ENCODE measurements at places on chromosomes 7 and 10.

- DNase-seq = no peak
Observed at GRCh38 chr7:140222814-140223213, 46.0 kb upstream of the KDM7A start.

- DNase-seq = no peak
Observed at GRCh38 chr7:6256677-6257535, 15.5 kb downstream of the CYTH3 start.

DNA sequence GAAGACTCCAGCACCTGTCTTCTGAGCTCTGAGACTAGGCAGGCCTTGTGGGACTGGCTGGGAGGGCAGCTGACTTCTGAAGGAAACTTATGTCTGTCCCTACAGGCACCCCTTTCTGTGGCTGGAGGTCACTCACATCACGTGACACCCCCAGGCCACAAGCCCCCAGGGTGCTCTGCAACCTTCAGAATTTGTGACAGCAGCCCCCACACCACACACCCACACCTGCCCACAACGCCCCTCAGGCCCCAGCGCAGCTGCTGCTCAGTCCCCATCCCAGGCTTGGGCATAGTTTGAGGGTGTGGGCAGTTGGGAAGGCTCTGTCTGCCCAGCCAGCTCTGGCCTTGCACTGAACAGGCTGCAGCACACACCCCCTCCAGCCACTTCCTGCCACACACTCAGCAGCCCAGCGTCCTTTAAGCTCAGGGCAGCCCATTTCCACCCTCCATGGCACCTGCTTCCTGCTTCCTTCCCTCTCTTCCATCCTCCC lies 80.0 kb upstream of the UNC5B start:
- DNase-seq = no peak

- DNase-seq = no peak
Observed at GRCh38 chr7:45173596-45174327, 16.2 kb downstream of the RAMP3 start.

All from NCI-H748 treated with DMSO at 0.1 percent for 48 hours (cell line).